Esophagus muscularis mucosa (tissue), 4 donors: ENCODE measurements at places on chromosomes 4 and X. TPM values are rescaled to one million over a fixed set of nuclear protein-coding genes. Genes with fewer than 3 reads are reported as not detected.

GRCh38 chr4:5158825-5159224, 107.5 kb downstream of the STK32B start:
- no peak for DNase-seq

DNA sequence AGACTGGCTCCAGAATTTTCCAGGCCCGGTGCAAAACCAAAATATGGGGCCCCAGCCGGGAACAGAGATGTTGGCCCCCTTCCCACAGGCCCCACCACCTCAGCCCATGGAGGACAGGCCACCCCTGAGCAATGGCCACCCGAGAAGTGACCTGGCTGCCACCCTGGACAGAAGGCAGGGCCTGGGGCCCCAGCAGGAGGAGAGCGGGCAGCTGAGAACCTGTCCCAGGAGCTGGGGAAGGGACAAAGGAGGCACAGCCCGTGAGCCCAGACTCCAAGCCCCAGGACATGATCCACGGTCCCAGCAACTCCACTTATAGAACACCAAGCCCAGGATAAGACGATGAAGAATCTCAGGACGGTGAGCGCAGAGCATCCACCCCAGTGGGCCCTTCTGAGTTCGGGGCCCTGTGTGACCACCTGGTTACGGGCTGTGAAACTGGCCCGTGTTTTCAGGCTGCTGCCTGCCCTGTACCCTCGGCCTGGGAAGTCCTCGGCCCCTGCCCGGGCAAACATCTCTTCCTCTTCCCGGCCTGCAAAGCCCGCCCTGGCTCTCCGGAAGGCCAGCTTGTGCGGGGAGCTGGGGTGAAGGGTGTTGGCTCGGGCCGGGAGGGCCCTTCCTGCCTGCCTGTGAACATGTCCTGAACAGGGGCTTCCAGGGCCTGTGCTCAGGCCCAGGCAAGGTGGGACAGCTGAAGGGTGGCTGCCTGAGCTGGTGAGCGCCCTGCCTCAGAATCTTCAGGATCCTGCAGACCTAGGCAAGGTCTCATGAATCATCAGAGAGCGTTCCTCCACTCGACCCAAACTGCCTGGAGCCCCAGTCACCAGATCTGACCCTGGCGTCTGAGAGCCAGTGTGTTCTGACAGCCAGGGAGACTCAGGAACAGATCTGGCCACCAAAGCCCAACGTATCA, 47.0 kb upstream of the MAN2B2 start:
- no peak for DNase-seq

GATA1 gene
- not detected for total RNA-seq

DNA sequence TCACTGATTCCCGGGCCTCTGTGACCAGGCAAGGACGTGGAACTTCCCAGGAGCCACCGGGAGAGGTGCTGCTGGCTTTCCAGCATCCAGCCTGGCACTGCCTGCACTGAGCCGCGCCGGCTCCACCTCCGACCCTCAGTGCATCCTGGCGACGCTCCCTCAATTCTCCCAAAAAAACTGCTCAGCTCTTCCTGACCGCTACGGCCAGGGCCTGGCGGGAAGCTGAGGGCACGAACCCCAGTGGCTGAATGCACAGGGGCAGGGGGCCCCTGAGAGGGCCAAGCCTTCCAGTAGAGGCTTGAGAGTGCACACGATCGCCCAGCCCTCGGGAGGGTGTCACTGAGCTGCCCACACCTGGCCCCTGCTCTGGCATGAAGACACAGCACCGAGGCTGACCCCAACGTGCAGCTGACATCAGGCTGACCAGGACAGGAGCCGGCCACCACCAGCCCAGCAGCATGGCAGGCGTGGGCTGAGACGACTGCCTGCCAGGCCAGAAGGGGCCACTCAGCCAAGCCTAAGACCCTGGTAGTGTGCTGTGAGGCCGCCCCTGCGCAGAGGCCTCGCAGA, 6.9 kb downstream of the CTBP1 start:
- DNase-seq = no peak

SLC9B1 gene
- not detected for total RNA-seq

DNA sequence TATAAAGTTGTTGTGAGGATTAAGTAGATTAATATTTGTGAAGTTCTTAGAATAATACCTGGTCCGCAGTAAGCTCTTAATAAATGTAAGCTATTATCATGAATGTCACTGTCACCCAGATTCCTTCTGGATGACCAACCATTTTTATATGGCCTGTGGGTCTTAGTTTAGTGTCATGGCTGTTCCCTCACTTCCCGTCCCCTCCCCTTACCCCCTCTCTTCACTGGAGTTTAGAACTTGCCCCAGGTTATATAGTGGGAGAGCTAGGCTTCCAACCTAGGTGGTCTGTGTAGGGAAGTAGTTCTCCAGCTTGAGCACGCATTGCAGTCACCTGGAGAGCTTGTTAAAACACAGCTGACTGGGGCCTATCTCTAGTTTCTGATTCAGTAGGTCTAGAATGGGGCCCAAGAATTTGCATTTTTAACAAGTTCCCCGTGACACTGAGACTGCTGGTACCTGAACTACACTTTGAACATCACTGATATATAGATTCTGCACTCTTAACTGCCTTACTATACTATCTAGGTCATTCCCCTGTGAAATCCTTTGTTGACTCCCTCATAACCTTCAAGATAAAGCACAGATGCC, 66.9 kb upstream of the PLAC1 start:
- no peak for DNase-seq

DNA sequence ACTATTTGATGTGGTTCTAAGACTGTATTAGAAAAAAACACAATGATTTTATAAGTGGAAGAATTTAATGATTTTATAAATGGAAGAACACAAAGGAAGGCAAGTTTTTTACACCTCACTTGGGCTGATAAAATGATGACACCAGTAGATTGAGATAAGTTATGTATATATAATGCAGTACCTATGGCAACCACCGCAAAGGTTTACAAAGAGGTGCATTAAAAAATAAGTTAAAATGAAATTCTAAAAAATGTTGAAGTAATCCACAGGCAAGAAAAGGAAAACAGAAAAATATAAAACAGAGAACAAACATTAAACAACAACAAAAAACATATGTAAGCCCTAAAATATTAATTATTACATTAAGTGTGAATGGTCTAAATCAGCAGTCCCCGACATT, 490.9 kb upstream of the AADAT start:
- DNase-seq = no peak
